ENCODE measurements at places on chromosomes 12 and 14.
A peak's percentile ranks its signal among the peaks of the same experiment; 100 is the strongest.

DNA sequence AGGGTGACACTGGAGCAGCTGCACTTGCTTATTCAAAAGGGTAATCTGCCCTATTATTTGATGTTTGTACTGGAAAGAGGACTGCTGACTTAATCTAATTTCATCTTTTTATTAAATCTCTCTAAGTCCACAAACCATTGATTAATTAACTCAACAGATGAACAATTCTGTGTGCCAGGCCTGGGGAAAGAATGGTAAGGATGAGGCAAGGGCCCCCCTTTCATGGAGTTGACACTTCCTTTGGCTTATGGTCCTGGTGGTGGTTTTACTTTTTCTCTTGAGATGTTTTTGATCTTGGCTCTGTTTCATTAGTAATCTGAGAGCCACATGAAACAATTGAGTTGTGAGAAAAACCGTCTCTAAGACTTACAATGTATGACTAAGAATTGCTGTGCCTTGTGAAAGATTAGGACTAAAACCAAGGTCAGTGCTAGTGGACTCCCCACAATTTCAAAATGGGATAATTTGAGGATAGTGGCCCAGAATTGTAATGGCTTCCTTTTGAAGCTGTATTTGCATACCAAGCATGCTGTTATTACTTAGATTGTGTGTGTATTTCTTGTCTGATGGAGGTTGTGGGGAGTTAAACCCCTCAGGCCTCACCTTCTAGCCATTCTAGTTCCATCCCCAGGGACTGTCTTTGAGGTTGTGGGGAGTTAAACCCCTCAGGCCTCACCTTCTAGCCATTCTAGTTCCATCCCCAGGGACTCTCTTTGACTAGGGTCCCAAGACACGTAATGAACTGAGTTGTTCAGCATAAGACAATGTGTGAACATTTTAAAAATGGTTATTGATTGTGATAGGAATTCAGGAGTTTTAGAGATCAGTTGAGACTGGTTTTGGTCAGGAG lies 52.5 kb upstream of the EVL start:
- DNase-seq = no peak

- DNase-seq = no peak
Measured at GRCh38 chr14:58713677-58714076, 75.9 kb downstream of the DACT1 start.

GRCh38 chr12:121561009-121561395 lies 19.8 kb downstream of the KDM2B start:
- no peak for DNase-seq

DNA sequence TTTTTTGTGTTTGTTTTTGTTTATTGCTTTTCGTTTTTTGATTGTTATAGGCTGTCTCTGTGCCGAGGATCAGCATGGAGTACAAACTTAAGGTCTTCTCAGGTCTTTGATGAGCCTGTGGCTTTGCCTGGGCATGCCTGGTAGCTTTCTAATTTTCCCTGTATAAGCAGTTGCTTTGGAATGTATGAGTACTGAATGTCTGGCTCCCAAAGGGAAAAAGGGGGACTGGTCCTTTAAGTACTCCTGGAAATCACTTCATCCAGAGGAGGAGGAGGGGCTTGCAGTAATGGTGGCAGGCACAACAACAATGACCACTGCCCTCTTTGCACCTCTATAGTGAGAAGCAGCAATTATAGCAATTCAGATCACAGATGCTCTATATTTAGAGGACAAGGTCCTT lies 67.6 kb upstream of the TTC7B start:
- no peak for DNase-seq

- DNase-seq = peak; percentile 47
Measured at GRCh38 chr12:47066278-47067025, 13.0 kb upstream of the PCED1B start.

DNA sequence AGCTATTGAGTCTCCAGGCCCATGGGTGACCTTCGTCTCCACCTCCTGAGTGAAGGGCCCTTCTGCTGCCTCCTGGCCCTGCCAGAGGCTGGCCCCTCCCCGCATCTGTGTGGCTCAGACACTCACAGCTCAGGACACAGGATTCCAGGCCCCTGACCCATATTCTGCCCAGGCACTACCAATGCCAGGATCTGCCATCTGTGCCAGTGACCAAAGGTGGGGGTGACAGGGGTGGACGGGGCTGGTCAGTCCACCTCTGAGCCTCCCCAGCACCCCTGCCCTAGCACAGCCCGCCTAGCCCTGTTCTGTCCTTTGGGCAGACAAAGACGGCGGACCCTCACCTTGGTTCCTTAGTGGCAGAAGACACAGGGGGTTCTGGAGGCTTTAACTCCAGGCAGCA lies 2.8 kb downstream of the ASB2 start:
- no peak for DNase-seq

DNA sequence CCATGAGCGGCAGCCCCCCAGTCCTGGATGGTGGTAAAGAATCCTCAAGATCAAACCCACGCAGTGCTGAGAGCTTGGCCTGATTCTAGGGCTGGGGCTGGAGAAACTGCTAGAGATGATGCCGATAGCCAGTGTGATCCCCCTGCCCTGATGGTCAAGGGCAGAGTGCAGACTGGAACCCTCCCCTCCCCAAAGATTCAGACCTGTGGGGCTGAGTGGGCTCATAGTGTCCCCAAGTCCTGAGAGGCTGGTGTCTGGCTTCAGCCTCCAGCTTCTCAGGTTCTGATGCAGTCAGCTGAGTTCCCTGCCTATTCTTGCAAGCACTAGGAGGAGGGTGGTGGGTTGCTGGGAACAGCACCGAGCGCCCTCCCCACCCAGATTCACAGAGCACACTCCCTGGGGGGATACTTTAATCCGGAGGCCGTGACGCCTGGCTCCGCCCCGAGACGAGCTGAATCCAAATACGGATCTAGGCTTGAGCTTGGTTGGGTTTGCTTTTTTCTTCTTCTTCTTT lies 11.9 kb downstream of the RHOF start:
- no peak for DNase-seq

DNA sequence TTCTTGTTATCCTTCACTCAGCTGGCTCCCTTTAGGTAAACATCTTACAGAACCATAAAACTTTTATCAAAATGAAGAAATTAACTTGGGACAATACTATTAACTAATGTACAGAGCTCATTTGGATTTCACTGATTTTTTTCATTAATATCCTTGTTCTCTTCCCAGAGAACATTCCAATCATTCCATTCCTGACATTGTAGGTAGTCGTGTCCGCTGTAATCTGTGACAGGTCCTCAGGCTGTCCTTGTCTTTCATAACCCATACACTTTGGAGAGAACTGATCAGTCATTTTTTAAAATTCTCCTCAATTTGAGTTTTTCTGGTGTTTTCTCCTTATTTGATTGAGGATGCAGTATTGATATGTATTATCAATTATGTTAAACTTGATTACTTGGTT lies 916.8 kb downstream of the GALC start:
- no peak for DNase-seq

DNA sequence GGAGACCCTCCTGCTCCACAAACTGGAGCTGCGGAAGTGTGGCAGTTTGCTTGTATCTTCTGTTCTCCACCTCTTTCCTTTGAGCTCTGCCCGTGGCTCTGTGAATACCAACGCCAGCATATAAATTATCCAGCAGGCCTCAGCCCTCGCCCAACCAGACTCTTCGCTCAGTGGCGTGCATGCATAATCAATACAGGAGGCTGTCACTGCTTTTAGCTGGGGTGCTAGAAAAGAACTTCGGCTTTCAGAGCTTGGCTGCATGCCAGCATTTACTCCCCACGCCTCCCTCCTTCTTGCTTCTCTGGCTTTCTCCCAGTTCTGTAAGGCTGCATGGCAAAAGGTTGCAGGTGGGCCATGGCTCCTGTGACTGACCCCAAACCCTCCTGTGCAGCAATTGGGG lies 26.9 kb downstream of the NRXN3 start:
- no peak for DNase-seq

DNA sequence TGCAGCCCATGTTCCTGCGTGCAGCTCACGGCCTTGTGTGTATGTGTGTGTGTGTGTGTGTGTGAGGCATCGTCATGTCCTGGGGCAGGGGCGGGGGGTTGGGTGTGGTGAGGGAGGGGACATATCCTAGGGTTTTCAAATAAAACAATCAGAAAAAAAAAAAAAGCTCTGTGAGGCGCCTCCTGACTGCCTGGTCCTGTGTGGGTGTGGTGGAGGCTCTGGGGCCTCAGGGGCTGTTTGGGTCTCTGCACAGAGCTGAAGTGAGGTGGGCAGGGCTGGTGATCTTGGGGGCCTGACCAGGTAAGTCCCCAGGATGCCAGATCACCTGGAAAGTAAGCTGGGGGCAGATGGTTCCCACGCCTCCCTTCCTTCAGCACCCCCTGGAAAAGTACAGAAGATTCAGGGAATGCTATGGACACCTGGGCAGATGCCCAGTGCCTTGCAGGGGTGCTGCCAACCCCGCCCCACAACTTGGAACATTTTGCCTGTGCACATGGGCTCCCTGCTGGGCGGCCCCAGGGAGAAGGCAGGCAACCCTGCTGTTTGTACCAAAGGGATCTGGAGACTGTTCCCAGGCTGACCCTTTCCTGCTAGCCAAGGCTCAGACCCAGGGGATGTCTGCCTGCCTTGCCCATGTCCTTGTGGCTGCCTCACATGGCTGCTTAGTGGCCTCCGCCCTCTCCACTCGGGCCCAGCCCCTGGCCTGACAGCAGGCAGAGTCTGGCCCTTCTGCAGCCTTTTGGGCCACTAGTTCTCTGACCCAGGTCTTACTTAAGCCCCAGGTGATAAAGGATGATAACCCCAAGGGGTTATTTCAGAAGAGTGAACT lies 28.8 kb downstream of the CLSTN3 start:
- DNase-seq = no peak

DNA sequence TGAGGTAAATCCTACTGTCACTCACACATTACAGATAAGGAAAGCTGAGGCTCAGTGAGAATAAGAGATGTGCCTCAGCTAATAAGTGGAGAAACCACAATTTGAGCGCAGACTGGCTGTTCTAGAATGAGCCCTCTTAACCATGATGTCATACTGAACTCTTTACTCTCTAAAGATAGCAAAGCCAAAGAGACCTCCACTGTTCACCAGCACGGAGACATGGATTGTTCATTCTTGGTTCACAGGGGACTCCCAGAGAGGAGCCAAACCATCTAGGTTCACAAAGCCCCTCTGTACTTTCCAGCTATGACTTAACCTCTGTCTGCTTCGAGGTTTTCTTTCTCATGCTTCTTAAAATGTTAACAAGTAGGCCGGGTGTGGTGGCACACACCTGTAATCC lies 32.7 kb upstream of the YARS2 start:
- DNase-seq = no peak

DNA sequence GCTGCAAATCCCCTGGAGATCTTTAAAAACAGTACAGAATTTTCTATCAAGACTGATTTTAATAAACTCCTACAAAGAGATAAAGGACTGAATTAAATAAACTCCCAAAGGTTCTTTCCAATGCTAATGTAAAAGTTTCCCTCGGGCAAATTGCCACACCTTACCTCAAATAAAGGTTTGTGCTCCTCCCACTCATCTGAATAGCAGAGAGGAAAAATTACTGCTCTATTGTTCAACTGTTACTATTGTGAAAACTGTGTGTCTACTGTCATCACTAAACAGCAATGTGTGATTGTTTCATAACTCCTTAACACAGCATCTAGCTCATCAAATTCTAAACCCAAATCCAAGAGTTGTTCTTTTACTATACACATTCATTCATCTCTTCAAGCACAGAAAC lies 3.2 kb downstream of the SPTLC2 start:
- no peak for DNase-seq

GRCh38 chr12:66776974-66777373 lies 98.1 kb upstream of the GRIP1 start:
- no peak for DNase-seq

DNA sequence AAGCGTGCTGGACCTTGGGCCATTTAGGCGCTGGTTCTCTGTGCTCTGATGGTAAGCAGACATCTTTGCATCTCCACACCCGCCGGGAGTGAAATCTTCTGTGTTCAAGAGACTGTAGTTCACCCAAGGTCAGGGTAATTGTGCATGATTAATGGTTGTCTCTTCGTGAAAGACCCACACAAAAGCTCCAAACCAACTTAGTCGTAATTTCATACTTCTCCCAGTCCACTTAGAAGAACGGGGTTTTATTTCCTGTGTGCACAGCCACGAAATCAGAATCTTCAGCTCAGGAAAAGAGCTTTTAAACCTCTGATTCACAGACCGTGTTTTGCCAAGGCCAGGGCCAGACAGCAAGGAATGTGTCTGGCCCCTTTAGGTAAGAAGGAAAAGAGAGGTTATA lies 640.9 kb downstream of the MED13L start:
- no peak for DNase-seq

DNA sequence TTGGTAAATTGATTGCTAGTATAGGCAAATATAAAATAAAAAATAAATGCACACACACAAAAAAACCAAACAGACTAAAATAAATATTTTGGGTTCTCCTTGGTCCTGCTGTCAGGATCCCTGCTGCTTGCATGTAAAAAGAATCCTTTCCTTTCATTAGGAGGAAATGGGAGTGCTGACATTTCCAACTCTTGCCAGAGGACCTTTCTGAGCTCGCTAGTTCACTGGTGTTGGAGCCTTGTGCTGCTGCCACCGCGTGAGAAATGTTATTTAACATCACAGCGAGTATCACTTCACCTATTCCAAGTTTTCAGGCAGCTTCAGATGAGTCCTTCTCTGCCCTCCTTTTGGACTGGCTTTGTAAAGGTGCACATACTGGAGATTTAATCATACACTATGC lies 358.9 kb downstream of the NPAS3 start:
- no peak for DNase-seq

DNA sequence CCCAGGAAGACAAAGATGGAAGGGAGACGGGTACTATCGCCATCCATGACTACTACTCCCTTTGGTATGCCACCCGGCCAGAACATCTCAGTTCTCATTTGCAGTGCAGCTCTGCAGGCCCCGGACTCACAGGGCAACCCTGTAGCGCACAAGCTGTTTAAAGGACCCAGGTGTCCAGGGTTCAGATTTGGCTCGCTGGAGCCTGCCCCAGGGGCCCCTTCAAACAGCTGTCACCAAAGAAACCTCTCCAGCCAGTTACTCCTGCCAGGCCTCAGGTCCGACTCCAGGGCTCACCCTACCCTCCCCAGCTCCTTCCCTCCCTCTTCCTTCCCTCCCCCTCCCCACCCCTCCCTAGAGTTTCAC lies 5.5 kb upstream of the CHD4 start:
- DNase-seq = no peak

DNA sequence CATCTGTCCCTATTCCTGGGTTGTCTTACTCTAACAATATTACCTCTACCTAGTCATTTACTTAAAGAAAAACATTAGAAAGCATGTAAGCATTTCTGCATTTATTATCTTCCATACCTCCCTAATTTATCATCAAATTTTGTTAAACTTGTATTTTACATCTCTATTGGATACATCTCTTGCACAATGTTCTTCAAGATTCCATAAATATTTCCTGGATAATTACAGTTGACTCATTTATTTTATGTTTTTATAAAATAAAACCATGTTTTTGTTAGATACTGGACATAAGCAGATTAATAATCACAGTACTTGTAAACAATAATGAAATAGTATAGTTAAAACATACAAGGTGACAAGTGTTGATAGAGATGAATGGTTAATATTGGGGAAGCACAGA lies 209.0 kb downstream of the TMTC3 start:
- no peak for DNase-seq
